ENCODE measurements at places on chromosomes 5 and 9.

- no peak for DNase-seq
Measured at GRCh38 chr5:7391814-7392692, 3.9 kb upstream of the ADCY2 start.

DNA sequence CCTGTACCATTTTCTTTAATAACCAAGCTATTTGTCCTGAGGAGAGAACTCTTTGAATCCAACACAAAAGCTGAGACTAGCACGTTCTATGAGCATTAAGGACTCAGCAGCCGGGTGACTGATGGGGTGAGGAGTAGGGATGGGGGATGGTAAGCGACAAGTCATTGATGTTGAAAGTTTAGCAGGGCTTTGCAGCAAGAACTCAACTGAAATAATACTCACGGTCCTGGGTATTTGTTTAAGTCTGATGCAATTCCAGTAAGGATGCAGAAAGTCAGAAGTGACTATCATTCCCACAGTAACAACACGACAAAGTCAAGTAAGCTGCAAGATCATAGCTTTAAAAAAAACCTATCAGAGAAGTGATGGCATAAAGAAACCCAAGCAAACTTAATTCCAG is 131.1 kb downstream of the ACTL7B start:
- no peak for DNase-seq

DNA sequence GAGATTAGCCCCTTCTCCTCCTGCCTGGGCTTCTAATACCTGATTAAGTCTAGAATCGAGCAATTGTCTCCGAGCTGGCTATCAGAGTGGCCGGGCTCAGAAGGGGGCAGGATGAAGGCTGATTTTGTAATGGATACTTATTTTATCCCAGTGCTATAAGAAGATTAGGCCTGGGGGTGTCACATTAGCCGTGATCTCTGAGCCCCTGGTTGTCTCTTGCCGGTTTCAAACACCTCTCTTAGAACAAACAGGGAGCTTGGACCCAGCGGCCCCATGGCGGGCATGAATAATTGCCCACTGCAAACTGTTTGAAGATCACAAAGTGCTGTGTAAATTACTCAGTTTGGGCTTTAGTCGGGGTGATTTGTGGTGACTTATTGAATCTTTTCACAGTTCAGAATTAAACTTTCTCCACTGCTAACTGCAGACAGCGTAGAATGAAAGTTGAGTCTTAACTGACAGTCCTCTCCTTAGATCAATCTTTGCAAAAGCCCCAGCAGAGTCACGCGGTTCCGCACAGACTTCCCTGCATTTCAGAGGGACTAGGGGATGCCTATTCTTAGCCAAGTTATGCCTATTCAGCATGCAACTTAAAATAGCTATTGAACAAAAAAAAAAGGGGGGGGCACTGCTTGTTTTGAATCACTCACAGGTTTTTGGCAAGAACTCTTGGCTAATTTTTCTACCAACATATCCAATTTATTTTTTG is 200.6 kb upstream of the IRX1 start:
- no peak for DNase-seq

DNA sequence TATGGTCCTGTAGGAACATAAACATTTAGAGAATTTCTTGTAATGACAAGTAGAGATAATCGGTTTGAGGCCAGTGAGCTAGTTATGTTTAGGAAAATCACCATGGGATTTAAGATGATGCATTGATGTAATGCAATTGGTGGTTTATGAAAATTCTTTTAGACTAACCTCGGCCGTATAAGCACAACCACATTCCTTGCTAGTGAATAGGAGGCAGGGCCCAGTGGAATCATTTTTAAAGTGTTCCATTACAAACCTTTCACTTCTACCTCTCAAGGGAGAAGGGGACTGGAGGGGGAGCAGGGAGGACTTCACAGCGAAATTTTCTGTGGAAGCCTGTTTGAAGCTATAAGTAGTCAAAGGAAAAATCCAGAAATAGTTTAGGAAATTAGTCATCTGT is 71.8 kb upstream of the NFIL3 start:
- no peak for DNase-seq

DNA sequence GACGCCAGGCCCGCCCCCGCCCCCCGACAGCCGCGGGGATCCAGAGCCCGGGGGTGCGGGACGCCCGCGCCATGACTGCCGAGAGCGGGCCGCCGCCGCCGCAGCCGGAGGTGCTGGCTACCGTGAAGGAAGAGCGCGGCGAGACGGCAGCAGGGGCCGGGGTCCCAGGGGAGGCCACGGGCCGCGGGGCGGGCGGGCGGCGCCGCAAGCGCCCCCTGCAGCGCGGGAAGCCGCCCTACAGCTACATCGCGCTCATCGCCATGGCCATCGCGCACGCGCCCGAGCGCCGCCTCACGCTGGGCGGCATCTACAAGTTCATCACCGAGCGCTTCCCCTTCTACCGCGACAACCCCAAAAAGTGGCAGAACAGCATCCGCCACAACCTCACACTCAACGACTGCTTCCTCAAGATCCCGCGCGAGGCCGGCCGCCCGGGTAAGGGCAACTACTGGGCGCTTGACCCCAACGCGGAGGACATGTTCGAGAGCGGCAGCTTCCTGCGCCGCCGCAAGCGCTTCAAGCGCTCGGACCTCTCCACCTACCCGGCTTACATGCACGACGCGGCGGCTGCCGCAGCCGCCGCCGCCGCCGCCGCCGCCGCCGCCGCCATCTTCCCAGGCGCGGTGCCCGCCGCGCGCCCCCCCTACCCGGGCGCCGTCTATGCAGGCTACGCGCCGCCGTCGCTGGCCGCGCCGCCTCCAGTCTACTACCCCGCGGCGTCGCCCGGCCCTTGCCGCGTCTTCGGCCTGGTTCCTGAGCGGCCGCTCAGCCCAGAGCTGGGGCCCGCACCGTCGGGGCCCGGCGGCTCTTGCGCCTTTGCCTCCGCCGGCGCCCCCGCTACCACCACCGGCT is 1.0 kb downstream of the FOXE1 start:
- DNase-seq = no peak

- no peak for DNase-seq
Measured at GRCh38 chr5:43691275-43691674, 88.3 kb downstream of the NNT start.

GRCh38 chr5:74596927-74597326 is 43.6 kb downstream of the ENC1 start:
- DNase-seq = no peak

DNA sequence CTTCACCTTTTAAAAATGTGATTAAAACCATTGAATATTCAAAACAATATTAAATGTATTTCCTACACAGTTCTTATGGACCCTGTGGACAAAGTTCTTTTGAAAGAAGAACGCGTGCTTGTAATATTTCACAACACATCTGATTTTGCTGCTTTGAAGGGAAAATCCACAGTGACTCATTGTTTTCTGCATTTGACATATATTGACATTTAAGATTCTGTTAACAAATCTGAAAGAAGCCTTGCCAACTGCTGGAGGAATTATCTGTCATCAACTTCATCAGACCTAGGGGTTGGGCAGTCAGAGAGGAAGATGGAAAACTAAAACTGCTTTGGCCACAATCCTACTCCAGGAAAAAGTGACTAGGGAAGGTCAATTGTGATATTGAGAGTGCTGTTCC is 56.9 kb upstream of the RASEF start:
- no peak for DNase-seq

DNA sequence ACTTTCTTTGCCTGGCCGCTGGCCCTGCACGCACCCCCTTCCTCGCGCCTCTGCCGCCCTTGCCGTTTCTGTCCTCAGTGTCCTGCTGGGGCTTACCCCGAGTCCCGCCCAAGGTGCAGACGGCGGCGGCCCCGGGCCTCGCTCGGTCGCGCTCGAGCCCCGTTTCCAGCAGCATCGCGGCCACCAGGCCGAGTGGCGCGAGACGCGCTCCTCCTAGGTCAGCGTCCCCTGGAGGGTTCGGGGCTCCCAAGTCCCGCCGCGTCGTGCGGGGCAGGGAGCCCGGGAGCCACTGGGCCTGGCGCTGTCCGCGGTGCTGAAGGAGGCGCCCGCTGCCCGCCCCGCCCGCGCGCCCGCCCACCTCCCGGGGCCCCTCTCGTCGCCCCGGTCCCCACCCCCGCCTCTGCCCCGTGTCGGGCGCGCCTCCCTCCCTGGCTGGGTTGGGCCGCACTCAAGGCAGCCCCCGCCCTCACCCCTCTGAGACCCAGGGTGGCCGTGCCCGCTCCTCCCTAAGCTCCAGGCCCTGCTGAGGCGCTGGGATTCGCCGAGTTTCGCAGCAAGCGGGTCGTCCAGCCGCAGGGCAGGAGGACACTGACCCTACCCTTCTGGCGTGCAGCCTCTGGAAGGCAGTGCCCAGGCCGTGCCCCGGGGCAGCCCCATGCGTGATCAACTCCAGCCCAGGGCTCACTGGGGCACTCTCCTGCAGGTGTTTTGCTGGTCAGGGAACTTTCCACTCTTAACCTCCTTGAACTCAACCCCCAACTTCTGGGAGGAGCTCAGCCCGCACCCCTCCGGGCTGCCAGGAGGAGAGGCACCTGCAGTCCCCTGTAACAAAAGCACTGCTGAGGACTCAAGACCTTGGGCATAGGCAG is at the start of gene LHX3:
TSS of gene LHX3 (minus strand) at position 291 of the 869 bp plus-strand sequence. CDS start at position 175, 116 bp downstream.
- DNase-seq = no peak

DNA sequence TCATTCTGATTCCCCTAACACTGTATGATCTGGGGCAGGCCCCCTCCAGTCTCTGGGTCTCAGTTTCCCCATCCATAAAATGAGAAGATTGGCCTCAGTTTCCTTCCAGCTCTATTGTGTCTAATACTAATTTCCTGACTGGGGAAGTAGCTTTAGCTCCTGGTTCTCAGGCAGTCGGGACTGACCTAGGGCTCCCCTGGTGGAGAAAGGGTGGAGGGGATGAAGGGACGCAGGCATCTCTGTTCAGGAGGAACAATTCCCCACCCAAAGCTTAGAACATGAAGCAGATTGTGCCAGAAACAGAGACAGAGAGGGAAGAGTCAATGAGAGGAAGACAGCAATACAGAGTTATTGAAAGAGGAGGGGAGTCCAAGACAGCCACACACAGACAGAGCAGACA is 14.2 kb upstream of the PTGS1 start:
- no peak for DNase-seq

DNA sequence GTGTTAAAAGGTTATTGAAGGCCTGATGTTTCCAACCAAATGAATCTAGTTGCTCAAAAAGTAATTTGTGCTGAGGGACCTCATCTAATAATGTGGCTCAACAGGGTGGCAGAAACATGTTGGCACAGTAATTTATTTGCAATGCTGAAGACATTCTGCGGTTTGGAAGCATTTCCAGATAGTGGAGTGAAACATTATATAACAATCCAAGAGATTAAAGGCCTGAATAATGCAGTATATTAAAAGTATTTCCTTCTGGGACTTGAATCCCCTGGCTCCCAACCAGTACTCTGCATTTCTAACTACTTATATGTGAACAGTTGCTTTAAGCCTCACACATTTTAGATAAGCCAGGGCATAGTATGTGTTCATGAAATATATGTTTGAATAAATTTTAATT is 25.9 kb upstream of the ALDH1A1 start:
- no peak for DNase-seq

- no peak for DNase-seq
Measured at GRCh38 chr9:124366476-124367220, 48.6 kb downstream of the PSMB7 start.

DNA sequence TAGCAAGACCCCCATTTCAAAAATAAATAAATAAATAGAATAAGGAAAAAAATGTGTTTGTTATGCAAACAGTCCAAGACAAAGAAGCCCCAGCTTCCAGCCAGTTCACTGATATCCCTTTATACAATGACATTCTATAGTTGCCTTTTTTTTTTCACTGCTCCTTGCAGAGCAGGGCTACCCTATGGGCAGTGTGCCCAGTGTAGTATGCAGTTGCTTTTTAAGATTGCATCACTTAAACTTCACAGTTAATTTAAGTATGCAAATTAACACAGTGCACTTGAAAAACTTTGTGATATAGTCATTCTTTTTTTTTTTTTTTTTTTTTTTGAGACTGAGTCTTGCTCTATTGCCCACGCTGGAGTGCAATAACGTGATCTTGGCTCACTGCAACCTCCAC is 40.8 kb upstream of the ARRDC3 start:
- DNase-seq = no peak

- DNase-seq = no peak
Measured at GRCh38 chr9:110714314-110714713, 45.7 kb downstream of the MUSK start.

DNA sequence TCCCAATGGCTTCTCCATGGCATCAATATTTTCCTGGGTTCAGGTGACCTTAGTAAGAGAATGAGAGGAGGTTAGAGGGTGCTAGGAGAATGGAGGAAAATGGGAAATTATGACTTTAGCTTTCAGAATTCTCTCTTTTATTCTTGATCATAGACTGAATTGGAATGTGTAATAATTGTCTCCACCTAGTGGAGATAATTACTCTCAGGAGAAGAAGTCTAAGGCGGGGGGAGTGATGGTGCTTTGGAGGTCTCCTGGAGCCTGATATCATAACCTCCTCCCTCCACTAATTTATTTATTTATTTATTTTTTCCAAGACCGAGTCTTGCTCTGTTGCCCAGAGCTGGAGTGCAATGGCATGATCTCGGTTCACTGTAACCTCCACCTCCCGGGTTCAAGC is 221.3 kb downstream of the GRIA1 start:
- no peak for DNase-seq

DNA sequence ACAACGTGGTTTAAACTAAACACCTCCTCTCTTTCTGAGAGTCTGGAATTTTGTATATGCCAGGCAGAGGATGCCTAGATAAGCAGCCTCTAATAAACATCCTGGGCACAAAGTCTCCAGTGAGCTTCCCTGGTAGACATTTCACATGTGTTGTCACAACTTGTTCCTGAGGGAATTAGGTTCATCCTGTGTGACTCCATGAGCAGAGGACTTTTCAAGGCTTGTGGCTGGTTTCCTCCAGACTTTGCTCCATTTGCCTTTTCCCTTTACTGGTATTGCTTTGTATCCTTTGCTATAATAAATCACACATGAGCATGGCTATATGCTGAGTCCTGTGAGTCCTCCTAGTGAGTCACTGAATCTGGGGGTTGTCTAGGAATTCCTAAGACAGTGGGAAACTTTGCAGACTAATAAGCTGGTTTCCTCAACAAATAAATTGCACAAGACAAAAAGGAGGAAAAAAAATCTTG is 77.4 kb downstream of the NR2F1-AS1 start:
- no peak for DNase-seq

GRCh38 chr9:93143830-93144530 is 9.9 kb upstream of the NINJ1 start:
- DNase-seq = peak; percentile 41

- DNase-seq = no peak
Measured at GRCh38 chr9:99023231-99023630, 79.5 kb downstream of the COL15A1 start.

- no peak for DNase-seq
Measured at GRCh38 chr5:133412661-133413060, 199.7 kb downstream of the FSTL4 start.

DNA sequence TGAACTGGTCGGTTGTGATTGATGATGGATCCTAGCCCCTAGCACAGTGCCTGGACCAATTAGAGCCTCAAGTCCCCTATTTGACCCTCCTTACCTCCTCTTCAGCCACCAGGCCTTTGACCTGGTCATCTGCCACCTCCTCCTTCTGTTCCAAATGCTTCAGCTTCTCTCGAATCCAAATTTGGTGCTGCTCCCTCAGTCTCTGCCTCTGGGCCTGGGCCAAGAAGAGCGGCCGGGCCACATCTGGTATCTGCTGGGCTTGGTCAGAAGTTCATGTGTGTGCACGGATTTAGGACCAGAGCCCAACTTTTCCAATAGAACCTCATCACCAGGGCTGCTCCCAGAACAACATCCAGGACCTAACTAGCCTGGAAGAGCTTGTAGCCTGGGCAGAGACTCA is 6.5 kb downstream of the SLC35A4 start:
- DNase-seq = no peak

GRCh38 chr9:116998305-116998704 is 311.2 kb downstream of the TRIM32 start:
- peak; percentile 22 for DNase-seq

- no peak for DNase-seq
Measured at GRCh38 chr9:26260238-26260637, 582.0 kb upstream of the TUSC1 start.

GRCh38 chr5:93621327-93621798 is 38.3 kb downstream of the NR2F1 start:
- no peak for DNase-seq
